ENCODE measurements at places on chromosomes 2 and 18.

- peak; percentile 29 for DNase-seq
These were observed 2.4 kb downstream of the HNRNPLL start for GRCh38 chr2:38600242-38600891.

DNA sequence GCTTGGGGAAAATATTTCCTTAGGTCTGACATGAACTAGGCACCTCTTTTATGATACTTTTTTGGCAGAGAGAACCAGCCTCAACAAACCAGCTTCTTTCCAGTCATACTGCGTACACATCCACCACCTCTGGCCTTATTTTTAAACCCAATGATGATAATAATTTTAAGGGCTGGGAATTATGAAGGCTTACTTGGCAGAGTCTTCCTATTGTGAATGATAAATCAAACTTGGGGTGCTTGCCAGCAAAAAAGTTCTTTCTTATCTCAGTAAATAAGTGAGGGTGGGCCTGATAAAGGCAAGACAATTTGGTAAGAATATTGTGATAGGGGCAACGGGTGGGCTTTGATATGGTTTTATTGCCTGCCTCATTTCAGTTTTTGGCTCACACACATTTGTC lies 1230.2 kb upstream of the ZEB2 start:
- no peak for DNase-seq

DNA sequence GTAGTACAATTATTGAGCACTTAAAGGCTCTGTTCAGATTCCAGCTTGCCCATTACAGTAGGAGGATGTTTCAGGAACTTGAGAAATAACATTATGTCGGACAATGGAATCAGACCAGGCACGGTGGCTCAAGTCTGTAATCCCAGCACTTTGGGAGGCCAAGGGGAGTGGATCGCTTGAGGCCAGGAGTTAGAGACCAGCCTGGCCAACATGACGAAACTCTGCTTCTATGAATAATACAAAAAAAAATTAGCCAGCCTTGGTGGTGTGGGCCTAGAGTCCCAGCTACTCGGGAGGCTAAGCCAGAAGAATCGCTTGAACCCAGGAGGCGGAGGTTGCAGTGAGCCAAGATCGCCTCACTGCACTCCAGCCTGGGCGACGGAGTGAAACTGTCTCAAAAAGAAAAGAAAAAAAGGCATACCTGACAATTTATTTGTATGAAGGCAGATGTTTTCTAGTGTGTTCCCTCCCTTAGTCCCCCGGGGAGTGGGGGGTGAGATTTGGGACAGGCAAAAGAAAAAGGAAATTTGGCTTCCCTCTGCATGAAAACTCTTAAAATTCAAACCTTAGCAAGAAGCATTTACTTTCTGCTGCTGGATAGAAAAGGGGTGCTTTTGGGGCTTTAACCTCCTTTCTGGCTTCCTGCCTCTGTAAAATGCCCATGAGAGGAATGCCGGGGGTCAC lies 13.7 kb upstream of the ZNF532 start:
- no peak for DNase-seq

DNA sequence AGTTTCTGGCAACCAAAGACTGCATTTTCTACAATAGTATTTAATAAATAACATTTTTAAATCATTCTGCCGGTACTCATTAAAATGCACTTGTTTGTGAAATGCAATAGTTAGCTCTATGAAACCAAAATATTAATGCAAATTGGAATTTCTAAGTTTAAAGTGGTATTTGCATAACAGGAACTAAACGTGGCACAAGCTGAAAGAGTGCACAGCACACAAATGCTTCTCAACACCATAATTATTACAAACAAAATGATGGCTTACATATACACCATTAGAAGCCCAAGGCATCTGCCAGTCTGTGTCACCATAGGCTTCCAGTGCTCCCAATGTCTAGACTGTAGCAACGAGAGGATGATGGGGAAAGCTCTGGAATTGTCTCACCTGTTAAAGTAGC lies 280.5 kb downstream of the TCF4 start:
- DNase-seq = no peak

- no peak for DNase-seq
These were observed 94.9 kb downstream of the HS1BP3 start for GRCh38 chr2:20555954-20556353.

DNA sequence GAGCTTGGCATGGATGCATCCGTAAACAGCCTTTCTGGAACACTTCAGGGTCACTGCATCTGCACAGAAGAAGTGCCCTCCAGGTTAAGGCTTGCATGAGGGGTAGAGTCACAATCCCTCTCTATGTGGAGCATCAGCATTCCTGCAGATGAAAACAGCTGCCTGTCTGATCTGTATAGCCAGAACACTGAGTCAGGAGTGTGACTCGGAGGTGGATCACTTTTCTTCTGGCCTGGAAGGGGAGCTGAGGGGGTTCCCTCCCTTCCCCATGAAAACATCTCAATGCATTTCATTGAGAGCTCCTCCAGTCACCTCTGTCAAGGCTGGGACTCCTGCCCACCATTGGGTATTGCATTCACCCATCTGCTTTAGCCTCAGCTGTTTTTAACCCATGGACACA lies 72.5 kb upstream of the SERPINE2 start:
- no peak for DNase-seq

DNA sequence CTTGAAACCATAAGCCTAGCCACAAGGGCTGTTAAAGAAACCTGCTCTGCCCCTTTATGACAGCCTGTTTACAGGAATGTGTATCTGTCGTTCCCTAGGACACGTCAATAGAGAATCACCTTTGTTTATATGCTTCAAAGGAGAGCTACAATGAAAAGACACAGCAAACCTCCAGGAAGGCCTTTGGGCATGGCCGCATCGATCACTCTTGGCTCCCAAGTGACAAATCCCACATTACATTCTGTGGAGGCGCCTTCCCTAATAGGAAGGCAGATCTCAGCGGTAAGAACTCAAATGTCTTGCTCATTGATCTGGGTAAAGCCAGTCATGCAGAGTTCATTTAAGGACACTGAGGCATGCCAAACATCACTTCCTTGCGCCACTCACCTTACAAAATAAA lies 26.5 kb downstream of the KIAA2012 start:
- no peak for DNase-seq

- DNase-seq = no peak
These were observed 19.8 kb upstream of the DDX18 start for GRCh38 chr2:117794668-117795067.

DNA sequence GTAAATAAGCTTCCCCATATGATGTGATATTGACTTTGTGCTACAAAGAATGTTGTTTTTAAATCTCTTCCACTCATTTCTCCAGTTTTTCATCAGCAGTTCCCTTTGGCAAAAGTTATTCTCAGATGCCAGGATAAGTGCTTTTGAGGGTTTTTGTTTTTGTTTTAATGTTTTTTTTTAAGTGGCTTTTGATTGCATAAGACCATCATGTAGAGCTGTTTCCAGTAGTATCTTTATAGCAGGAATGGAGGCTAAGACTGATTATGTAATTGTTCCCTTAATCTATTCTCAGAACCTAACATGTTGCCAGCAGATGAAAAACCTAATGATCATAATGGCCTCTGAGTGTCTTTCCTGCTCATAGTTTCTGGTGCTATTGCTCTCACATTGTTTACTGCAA lies 77.9 kb downstream of the CABLES1 start:
- DNase-seq = no peak

DNA sequence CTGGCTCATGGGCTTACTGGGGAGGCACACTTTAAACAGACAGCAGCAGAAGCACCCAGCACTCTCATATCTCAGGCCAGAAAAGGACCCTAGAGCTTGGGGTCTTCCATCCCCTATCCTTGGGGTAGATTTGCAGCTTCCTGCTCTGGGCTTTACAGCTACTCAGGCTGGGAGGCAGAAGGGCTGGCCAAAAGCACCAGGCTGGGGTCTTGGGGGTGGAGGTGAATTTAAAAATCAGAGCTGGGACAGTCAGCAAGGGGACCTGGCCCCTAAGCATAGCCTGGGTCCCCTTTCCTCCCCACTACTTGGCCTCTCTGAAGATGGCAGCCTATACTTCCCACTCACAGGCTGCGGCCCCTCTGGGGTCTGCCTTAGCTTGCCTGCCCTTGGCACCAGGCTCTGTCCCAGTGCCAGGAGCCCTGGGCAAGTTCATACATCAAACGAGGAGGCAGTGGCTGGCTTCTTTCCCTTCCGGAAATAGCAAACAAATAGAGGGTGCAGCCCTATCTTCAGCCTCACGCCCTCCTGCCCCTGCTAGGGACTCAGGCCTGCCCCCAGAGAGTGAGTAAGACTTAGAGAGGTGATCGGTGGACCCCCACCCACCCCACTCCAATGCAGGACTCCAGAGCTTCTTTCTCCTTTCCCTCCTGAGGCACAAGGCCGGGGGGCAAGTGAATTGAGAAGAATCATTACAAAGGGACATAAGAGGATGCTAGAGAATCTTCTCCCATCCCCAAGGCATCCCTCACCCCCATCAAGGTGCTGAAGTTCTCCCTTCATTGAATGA lies 26.0 kb upstream of the TNS1 start:
- no peak for DNase-seq

DNA sequence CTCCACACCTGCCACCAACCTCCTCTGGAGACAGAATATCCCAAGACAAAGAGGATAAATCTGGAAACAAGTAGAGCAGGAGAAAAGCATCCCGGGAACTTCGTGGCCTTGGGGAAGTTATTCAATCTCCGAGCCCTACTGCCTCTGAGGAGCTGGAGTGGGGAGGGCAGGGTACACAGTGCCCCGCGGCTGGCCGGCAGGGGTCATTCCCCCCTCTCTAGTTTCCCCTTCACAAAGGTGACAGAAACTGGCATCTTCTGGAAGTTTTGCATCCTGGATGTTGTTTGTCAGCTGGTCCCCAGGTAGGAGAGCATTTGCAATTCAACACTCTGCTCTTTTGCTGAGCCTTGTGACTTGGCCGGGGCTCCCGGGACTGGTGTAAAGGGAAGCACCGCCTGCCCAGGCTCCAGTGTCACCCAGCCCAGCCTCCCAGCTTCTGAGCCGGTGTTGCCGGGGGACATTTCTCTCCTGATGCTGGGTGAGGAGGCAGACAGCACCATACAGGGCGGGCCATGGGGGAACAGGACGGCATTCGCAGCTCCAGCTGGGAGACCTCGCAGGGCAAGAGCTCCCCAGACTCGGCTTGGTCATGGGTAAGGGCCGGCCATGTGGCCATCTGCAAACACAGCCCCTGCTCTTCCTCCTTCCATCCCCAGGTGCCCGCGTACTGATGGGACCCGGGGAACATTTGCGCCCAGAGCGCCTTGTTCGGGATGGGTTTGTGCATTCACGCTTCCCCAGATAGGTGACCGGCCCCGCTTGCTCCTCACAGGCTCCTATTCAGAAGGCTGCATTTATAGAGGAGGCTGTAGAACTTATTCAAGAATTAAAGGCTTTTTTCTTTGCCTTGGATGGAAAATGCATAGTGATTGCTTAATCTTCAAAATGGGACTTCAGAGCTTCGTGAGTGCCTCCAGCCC lies 7.4 kb upstream of the NTSR2 start:
- no peak for DNase-seq

GRCh38 chr18:27540111-27540510 lies 355.0 kb upstream of the CHST9 start:
- no peak for DNase-seq

- DNase-seq = no peak
These were observed 30.2 kb downstream of the NRP2 start for GRCh38 chr2:205712508-205712907.

DNA sequence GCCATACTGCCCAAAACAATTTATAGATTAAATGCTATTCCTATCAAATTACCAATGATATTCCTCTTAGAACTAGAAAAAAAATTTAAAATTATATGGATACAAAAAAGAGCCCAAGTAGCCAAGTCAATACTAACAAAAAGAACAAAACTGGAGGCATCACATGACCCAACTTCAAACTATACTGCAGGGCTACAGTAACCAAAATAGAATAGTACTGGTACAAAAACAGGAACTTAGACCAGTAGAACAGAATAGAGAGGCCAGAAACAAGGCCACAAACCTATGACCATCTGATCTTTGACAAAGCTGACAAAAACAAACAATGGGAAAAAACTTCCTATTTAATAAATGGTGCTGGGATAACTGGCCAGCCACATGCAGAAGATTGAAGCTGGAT lies 86.1 kb upstream of the KYNU start:
- DNase-seq = no peak

- DNase-seq = no peak
These were observed 96.6 kb downstream of the PLB1 start for GRCh38 chr2:28592481-28592880.

GRCh38 chr2:151367571-151367970 lies 10.2 kb downstream of the TNFAIP6 start:
- DNase-seq = no peak

DNA sequence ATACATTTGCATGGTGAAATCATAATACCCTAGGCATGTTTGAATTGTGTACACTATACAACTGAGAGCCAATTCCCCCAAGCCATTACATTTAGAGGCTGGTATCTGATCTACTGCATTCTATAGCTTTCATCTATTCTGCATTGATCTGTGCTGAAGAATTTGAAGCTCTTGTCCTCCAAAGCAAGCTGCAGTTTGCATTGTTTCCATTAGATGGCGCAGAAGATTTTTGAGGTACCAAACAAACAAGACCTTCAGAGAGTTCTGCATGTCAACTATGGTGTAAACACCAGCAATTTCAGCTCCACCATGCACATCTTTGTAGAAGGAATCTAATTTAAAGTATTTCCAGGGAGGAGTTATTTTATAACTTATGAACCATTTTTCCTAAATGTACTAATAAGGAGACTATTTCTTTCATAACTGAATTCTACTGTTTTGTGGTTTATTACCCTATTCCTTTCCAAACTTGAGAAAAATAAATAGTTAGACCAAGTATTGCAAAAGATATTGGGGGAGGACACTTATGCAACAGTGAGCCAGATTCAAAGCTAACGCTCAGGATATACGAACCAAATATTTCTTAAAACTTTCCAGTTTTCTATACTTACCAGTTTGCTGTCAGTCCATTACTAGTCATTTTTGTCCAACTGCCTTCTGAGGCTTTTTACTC lies 761.8 kb upstream of the ACVR2A start:
- DNase-seq = peak; percentile 65
